ENCODE measurements at places on chromosomes 16 and 17.

DNA sequence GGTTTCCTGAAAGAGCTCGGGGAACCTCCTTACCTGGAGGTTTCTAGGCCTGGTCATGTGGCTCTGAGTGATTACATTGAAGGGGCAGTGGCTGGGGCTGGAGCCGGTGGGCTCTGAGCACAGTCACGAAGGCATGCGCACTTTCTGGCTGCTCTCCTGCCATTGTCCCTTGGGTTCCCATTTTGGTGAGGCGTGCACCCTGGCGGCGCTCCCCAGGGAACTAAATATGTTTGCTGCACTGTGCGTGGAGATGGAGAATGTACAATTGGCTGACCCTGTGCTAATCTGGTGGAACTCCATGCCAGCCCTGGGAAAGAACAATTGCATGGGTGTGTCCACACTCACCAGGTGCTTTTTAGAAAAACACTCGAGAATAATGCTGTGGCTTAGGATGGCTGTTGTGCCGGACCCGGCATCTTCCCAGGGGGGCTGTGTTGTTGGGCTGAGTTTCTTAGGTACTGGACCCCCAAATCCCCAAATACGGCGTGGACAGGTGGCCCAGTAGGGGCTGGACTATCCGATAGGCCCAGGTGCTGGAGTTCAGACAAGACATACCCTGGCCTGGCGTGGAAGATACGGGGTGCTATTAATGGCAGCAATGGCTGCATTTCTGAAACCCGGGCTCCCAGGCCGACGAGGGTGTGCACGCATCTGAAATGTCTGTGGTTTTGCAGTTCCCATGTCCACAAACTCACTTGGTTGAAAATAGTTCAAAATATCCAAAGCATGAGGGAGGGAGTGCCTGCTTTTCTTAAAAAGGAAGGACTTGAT is 230.5 kb downstream of the SEC14L1 start:
- DNase-seq: no peak

GRCh38 chr17:74455025-74455545 is 11.3 kb upstream of the CD300A start:
- DNase-seq: no peak

GRCh38 chr17:31393749-31394146 is 2.3 kb downstream of the RAB11FIP4 start:
- DNase-seq: no peak

GRCh38 chr16:53356478-53357207 is 77.6 kb upstream of the RBL2 start:
- no peak for DNase-seq
